ENCODE measurements at places on chromosomes 6 and 20.

- DNase-seq = no peak
Observed at GRCh38 chr6:149252622-149253021, 64.9 kb upstream of the TAB2 start.

- peak; percentile 35 for DNase-seq
Observed at GRCh38 chr6:156988276-156989158, 211.3 kb downstream of the ARID1B start.

DNA sequence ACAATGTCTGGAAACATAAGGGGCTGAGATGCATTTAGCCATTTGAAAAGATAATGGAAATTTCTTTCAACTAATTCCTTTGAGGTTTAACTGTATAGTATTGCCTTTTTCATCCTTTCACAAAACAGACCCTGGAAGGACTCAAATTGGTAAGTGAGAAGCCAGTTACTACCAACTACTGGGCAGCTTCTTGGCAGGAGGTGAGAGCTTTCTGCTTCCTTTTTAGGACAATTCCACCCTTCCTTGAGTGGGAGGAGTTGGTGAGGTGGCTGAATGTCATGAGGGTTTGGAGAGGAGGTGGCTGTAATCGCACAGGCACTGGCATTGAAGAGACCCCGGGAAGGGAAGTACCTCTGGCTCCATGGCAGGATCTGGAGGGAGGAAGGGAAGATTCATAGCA lies 341.1 kb downstream of the NRN1 start:
- DNase-seq = peak; percentile 6

DNA sequence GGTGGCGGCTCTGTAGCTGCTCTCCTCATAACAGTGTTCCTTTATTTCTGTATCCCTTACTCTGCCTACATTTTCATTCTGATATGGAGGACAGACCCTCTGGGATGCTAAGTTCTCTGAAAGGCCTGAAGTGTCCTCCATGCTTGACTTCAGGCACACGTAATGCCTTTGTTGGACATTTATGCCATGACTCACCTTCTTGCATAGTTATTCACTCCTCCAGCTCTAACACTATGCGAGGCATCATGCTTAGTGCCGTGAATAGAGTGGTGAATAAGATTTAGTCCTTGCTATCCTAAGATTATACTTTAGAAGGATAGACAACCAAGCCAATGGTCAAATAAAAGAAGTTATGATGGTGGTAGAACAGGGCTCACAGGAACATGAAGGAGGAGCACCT lies 760.9 kb upstream of the FLRT3 start:
- DNase-seq = no peak

- DNase-seq = peak; percentile 86
Observed at GRCh38 chr6:43723737-43724295, 36.2 kb upstream of the MRPS18A start.

GRCh38 chr6:112372226-112372806 lies 25.2 kb downstream of the RFPL4B start:
- peak; percentile 1 for DNase-seq

DNA sequence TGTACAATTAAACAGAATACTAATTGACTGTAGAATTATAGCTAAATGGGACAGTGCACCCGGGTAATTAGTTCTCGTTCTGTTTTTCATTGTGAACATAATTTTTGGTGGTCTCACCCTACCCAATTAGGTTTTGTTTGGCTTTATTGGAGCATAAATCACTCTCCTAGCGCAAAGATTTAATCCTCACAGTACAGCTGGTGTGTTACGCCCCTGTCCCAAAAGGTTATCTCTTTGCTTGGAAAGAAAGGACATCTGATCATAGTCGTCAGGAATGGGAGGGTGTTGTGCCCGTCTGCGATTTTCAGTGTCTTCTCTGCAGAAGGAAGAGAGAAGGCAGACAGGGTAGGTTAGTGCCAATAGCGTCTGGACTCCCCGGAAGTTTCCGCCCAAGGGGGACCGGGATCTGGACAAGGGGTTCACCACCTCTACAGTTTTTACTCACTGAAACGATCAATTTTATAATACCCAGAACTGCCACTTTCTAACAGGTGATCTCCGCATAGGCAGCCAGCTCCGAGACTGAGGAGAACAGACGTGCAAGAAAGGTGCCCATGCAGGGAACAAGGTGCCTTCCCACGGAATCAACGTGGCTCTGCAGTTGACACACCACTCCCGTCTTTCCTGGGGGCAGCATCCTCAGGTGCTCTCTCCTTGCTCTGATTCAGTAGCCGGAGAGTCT lies 617.4 kb upstream of the CDH4 start:
- no peak for DNase-seq

GRCh38 chr6:53359843-53360092 lies 11.0 kb upstream of the ELOVL5 start:
- no peak for DNase-seq

DNA sequence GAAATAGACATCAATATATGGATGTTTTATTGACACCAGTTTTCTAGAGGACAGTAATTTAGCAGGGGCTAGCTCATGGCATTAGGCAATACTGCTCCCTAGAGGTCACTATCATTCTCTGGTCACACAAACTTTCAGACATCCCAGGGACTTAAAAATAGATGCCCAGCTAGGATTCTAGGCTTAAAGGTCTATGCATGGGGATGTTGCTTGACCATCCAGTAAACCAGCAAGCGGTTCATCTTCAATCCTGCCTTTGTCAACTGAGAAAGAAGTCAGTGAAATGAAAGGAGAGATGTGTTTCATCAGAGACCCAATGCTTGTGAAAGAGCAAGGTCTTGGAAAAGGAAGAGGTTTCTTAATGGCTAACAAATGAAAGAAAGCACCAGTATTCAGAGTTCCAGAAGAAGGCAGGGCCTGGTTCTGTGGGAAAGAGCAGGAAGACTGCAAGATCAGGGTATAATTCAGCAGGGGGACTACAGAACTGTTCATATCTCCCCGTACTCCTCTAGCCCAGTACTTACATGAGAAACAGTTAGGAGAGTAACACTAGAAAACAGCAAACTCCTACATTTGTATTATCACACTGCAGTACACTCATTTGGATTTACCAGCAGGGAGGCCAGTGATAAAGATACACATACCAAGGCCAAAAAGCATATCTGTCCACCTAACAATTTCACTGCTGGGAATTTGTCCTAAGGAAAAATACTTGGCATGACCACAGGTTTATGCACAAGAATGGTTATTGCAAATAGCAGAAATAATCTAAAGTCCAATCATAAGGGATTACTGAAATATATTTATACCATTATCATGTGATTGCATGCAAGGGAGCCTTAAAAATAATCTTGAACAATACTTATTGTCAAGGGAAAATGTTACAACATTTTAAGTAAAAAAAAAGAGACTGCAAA lies 151.4 kb upstream of the LAMA2 start:
- no peak for DNase-seq

All from suppressor macrophage treated with lipopolysaccharide for 1 hour (primary cell).